ENCODE measurements at places on chromosomes 2 and 18.
A peak's percentile ranks its signal among the peaks of the same experiment; 100 is the strongest.

DNA sequence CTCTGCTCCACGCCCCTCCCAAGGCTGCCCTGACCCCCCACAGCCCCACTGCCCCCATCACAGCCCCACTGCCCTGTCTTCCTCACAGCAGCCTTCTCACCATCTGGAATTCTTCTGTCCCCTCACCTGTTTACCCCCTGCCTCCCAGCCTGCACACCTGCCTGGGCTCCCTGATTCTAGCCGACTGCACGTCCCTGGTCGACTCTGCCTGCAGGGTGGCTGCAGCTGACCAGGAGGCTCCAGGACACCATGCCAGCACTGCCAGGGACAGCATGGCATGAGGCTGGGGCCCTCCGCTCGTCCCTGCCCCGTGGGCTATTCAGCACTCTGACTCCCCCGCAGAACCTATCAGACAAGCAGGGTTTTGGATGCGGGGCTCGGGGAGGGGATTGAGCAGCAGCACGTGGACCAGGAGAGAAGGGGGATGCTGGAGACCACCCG is 254.1 kb downstream of the HDAC4 start:
- H3K4me1 ChIP-seq, result peaks cover 4% of the 10 kb centered on the region
- peaks cover 18% of the 10 kb centered on the region for H3K36me3 ChIP-seq
- H3K27me3 ChIP-seq, result no peaks in the 10 kb centered on the region
- H3K4me3 ChIP-seq, result no peak overlapping the region

- no peaks in the 10 kb centered on the region for H3K4me1 ChIP-seq
- no peak for DNase-seq
- H3K27me3 ChIP-seq, result no peaks in the 10 kb centered on the region
- no peaks in the 10 kb centered on the region for H3K36me3 ChIP-seq
- H3K27ac ChIP-seq, result peak overlapping the region; percentile 37
Measured at GRCh38 chr2:160967523-160967922, 192.7 kb upstream of the TANK start.

GRCh38 chr18:12287131-12287681 is 20.8 kb upstream of the TUBB6 start:
- no peaks in the 10 kb centered on the region for H3K27me3 ChIP-seq
- H3K4me1 ChIP-seq, result peaks cover 11% of the 10 kb centered on the region
- no peaks in the 10 kb centered on the region for H3K36me3 ChIP-seq
- DNase-seq, result no peak
- H3K27ac ChIP-seq, result peak overlapping the region; percentile 81

DNA sequence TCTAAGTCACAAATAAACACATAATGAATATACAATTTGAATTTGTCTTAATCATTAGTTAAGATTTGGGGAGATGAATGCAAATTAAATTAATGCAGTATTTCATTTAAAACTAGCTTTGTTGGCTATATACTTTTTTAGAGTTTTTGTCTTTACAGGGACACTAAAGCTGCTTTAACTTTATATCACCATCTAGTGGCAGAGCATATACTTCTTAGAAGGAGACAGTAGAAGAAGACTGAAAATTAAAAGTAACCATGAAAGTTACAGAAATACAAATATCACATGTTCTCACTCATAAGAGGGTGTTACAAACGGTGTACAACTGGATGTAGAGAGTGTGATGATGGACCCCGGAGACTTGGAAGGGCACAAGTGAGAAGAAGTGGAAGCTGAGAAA is 268.3 kb upstream of the NETO1 start:
- H3K36me3 ChIP-seq, result no peaks in the 10 kb centered on the region
- no peak overlapping the region for H3K4me3 ChIP-seq
- H3K27me3 ChIP-seq, result no peaks in the 10 kb centered on the region
- H3K4me1 ChIP-seq, result no peaks in the 10 kb centered on the region
- no peak for DNase-seq

DNA sequence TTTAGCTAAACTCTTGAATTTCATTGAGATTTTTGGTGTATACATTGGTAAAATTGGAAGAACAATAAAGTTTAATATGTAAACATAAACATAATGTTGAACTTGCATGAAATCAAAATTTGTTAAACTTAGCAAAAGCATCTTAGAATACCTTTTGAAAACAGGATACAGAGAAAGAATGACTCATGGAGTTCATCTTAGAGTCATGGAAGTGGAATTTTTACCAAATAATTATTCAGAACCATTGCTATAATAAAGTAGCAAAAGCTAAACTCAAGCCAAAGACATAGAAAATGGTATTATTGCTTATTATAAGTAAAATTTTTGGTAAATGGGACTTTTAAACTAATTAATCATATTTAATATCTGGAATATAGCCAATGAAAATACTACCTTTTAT is 841.6 kb upstream of the SLC39A10 start:
- H3K36me3 ChIP-seq, result no peaks in the 10 kb centered on the region
- no peak for DNase-seq
- no peaks in the 10 kb centered on the region for H3K4me1 ChIP-seq

DNA sequence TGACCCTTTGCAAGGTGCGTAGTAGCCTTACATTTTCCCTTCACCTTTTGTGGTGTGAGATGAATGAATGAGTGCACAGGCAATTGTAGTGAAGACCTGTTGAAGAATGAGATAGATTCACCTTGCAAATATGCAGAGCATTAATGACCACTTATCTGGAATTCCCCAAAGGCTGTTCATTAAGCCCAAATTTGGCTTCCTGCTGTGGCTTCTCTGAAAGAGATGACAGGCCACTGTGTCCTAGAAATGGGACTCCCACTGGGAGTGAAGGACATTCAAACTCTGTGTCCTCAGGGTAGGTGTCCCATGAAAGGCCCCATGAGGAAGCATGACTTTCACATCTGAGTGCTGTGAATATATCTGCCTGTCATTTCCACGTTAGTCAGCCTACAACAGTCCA is 1821.8 kb upstream of the PIK3C3 start:
- DNase-seq, result no peak
- H3K4me3 ChIP-seq, result no peak overlapping the region
- H3K4me1 ChIP-seq, result no peaks in the 10 kb centered on the region
- no peaks in the 10 kb centered on the region for H3K36me3 ChIP-seq
- H3K27ac ChIP-seq, result no peak overlapping the region
- no peaks in the 10 kb centered on the region for H3K27me3 ChIP-seq

DNA sequence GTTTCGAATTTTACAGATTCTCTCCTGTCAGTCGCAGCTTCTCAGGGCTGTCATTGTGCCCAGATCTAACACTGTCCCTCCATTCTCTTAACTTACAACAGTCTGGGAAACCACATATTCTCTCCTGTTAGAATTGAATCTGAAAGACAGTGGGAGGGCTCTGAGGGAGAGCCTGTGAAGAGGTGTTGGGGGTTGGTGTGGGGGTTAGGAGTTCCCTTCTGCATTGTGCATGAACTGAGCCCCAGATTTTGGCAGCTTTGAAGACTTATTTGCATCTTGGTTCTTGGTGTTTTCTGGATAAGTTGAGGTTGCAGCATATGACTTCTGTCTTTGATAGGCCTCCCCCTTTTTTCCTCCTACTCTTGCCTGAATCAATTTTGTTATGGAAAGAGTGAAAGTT is 64.1 kb downstream of the TANC1 start:
- peaks cover 28% of the 10 kb centered on the region for H3K4me1 ChIP-seq
- no peak for DNase-seq
- H3K4me3 ChIP-seq, result no peak overlapping the region
- H3K27ac ChIP-seq, result peak overlapping the region; percentile 72
- no peaks in the 10 kb centered on the region for H3K36me3 ChIP-seq

GRCh38 chr2:131577812-131578211 is 50.1 kb downstream of the CCDC74A start:
- no peak for DNase-seq
- H3K27me3 ChIP-seq, result no peaks in the 10 kb centered on the region
- no peaks in the 10 kb centered on the region for H3K36me3 ChIP-seq
- no peak overlapping the region for H3K4me3 ChIP-seq
- H3K27ac ChIP-seq, result no peak overlapping the region

GRCh38 chr18:33924576-33924975 is 300.1 kb downstream of the NOL4 start:
- DNase-seq, result no peak
- no peaks in the 10 kb centered on the region for H3K27me3 ChIP-seq
- no peaks in the 10 kb centered on the region for H3K4me1 ChIP-seq
- H3K36me3 ChIP-seq, result no peaks in the 10 kb centered on the region

DNA sequence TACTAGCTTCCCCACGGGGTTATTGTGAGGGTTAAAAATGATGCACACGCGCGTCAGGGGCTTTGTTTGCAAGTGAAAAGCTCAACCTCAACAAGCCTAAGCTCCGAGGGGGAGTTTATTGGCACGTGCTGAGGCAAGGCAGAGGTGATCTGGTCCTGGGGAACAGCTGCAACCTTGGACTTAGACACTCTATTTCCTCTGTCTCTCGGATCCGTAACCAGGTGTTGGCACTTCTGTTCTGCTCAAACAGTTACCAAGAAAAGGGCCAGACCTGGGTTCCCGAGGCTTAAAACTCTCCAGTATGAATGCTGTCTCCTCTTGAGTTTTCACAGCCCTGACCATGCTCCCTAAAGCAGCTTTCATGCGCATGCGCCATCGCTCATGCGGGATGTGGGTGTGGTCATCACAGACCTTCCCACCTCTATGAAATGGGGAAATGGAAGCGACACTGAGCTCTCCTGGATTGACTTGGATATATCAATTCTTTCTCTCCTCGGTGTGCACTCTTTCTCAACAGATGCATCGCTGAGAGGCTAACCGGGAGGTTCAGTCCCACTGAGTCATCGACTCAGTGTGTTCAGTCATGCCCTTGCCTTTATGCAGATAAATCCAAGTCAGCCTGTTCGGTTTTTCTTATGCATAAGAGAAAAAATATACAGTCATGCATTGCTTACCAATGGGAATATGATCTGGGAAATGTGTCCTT is 19.9 kb upstream of the RAB31 start:
- peaks cover 6% of the 10 kb centered on the region for H3K4me1 ChIP-seq
- H3K4me3 ChIP-seq, result no peak overlapping the region
- no peak overlapping the region for H3K27ac ChIP-seq
- no peaks in the 10 kb centered on the region for H3K27me3 ChIP-seq
- DNase-seq, result no peak
- no peaks in the 10 kb centered on the region for H3K36me3 ChIP-seq

DNA sequence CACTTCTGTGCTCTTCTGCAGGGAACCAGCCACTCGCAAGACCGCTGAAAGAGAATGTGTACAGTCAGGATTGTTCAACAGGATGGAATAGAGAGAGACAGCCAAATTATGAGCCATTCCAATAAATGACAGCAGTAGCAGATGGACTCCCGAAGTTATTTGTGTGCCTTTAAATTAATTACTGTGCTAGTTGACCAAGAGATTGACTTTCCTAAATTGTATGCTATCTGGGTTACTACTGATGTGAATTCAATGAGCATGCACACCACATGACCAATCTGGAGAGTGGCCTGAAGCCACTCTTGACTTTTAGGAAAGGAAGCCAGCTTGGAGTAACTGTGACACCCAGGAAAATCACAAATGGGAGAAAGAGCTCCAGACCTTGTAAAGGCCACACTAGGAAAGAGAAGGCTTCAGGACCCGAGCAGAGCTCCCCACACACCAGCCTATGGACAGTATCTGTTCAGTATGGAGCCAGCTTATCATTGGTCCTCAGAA is 52.8 kb downstream of the CHMP3 start:
- no peaks in the 10 kb centered on the region for H3K27me3 ChIP-seq
- H3K4me3 ChIP-seq, result no peak overlapping the region
- peaks cover 45% of the 10 kb centered on the region for H3K36me3 ChIP-seq
- H3K27ac ChIP-seq, result no peak overlapping the region
- no peak for DNase-seq
- H3K4me1 ChIP-seq, result peaks cover 13% of the 10 kb centered on the region

DNA sequence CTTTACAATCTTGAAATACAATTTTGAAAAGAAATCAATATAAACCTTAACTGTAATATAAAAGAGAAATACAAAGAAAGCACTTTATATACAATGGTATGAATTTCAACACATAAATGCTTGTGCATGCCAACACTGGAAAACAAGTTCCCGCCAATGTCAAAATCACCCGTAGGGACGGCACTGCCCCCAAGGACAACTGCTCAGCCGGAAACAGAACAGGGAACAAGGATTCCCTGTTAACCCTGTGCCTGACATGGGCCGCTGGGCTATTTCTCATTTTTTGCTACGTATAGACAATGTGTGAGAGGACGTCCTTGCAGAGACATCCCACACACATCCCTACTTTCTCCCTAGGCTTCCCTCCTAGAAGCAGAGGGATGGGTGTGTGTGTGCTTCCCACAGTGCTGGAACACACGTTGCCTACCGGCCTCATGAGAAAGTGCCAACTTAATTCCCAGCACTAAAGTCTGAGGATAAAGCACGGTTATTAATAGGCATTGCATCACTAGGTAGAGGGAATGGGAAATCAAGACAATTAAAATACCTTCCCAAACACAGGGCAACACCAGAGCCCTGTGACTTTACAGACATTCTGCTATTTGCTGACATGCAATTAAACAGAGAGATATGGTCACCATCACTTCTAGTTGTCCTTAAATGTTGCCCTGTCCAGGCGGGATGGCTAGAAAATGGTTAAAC is 14.4 kb downstream of the AFG3L2 start:
- no peak for DNase-seq
- H3K36me3 ChIP-seq, result peaks cover 22% of the 10 kb centered on the region
- H3K27me3 ChIP-seq, result no peaks in the 10 kb centered on the region
- no peak overlapping the region for H3K27ac ChIP-seq
- H3K4me3 ChIP-seq, result no peak overlapping the region

- H3K4me3 ChIP-seq, result no peak overlapping the region
- no peaks in the 10 kb centered on the region for H3K4me1 ChIP-seq
Measured at GRCh38 chr2:222955008-222955407, 94.2 kb downstream of the ACSL3 start.

DNA sequence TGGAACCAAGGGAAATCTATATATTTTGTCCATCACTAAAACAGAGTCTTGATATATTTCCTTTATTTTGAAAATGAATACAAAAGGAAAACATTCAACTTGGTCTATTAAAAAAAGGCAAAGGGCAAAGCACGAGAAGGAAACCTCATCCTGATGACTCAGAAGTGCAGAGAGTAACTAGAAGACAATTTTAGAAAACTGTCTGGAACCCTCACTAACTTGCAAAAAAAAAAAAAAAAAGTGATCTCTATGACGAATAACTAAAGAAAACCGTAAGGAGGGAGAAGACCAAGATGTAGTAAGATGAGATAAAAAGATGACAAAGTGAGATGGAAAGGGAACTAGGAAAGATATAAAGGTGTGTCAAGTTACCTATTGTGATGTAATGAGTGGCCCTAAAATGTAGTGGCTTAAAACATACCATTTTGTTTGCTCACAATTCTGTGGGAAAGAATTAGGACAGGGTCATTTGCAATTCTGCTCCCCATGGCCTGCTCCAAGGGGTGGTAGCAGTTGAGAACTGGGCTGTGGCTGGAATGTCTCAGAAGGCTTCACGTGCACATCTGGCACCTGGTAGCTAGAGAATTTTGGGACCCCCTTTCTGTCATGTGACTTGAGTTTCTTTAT is 303.0 kb downstream of the DYSF start:
- no peaks in the 10 kb centered on the region for H3K36me3 ChIP-seq
- H3K4me3 ChIP-seq, result no peak overlapping the region
- no peaks in the 10 kb centered on the region for H3K4me1 ChIP-seq

- no peaks in the 10 kb centered on the region for H3K4me1 ChIP-seq
- DNase-seq, result no peak
- no peak overlapping the region for H3K4me3 ChIP-seq
- no peaks in the 10 kb centered on the region for H3K27me3 ChIP-seq
Measured at GRCh38 chr18:68611311-68611710, 103.6 kb downstream of the TMX3 start.

- H3K4me3 ChIP-seq, result no peak overlapping the region
- peak; percentile 32 for DNase-seq
- H3K27me3 ChIP-seq, result no peaks in the 10 kb centered on the region
- H3K36me3 ChIP-seq, result no peaks in the 10 kb centered on the region
- no peaks in the 10 kb centered on the region for H3K4me1 ChIP-seq
Measured at GRCh38 chr18:11323359-11323819, 174.0 kb upstream of the PIEZO2 start.

GRCh38 chr2:161161074-161161706 is 962 bp downstream of the TANK start:
- H3K4me3 ChIP-seq, result peak overlapping the region; percentile 83
- H3K27ac ChIP-seq, result peak overlapping the region; percentile 99
- no peaks in the 10 kb centered on the region for H3K27me3 ChIP-seq
